ENCODE measurements at places on chromosomes 3 and 15. TPM values are rescaled to one million over a fixed set of nuclear protein-coding genes. Genes with fewer than 3 reads are reported as not detected.

DNA sequence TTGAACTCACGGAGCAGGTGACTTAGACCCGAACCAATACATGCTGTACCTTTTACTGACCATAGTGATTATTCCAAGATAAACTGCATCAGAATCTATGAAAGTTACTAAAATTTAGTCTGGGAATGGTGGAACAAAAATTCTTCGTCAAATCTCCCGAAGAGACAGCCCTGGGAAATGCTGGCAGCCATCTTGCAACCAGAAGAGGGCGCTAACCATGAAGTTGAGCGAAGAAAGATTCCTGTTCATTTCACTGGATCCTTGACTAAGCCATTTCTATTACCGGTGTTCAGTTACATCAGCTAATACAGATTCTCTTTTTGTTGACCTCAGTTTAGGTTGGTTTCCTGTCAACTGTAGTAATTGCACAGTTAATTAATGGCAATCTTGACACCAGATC lies 199.6 kb downstream of the SLC9A9 start:
- peak; percentile 11 for DNase-seq

- DNase-seq, result peak; percentile 36
These were observed 1.2 kb upstream of the MME start for GRCh38 chr3:155078711-155079467.

Gene MESP2
- not detected for total RNA-seq

Gene ATP13A4
- not detected for total RNA-seq

Gene SNX22
- 0.78 TPM for total RNA-seq

All from A172 (cell line).